ENCODE measurements at places on chromosomes 4 and X.
A peak's percentile ranks its signal among the peaks of the same experiment; 100 is the strongest.

DNA sequence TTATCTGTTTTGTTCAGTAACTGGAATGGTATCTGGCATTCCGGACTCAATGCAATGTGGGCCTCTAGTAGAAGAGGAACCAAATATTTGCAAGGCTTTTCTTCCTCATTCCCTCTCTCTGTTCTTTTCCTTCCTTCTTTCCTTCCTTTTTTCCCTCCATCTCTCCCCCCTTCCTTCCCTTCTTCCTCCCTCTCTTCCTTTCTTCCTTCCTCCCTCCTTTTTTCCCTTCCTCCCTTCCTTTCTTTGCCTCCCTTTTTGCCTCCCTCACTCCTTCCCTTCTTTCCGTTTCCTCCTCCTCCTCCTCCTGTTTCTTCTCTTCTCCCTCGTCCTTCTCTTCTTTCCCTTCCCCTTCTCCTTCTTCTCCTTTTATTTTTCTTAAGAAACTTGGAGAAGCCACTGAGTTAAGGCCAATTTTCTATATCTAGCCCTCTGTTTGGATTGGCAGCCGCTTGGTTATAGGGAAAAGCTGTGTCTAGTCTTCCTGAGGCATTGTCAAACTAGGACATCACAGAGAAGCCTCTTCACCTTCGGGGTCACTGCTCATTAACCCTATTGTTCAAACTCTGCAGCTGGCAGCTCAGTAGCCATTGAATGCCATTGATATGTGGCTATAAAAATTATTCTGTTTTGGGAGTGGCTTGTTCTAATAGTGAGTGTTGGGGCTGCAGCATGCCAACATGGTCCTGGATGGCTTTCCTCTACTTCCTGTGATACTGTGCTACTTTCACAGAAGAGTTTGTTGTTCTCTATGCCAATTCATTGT lies 95.9 kb downstream of the CFAP299 start:
- no peak for DNase-seq

DNA sequence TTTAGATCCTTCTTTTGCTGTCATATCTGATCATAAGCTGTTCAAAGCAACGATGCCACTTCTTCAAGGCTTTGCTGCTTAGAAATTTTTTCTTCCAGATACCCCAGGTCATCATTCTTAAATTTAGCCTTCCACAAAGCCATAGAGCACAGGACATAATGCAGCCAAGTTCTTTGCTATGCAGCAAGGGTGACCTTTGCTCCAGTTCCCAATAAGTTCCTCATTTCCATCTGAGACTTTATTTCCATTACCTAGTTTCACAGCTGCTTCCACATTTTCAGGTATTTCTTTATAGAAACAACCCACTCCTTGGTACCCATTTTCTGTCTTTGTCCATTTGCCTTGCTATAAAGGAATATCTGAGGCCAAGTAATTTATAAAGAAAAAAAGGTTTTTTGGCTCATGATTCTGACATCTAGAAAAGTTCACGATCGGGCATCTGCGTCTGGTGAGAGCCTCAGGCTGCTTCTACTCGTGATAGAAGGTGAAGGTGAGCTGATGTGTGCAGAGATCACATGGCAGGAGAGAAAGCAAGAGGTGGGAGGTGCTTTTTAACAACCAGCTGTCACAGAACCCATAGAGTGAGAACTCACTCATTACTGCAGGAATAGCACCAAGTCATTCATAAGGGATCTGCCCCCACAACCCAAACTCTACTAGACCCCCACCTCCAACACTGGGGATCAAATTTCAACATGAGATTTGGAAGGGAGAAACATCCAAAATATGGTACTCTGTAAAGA lies 11.8 kb upstream of the TASL start:
- no peak for DNase-seq

- no peak for DNase-seq
Measured at GRCh38 chr4:26987191-26987590, 126.5 kb downstream of the STIM2 start.

GRCh38 chr4:69713593-69713992 lies 46.8 kb downstream of the SULT1B1 start:
- no peak for DNase-seq

DNA sequence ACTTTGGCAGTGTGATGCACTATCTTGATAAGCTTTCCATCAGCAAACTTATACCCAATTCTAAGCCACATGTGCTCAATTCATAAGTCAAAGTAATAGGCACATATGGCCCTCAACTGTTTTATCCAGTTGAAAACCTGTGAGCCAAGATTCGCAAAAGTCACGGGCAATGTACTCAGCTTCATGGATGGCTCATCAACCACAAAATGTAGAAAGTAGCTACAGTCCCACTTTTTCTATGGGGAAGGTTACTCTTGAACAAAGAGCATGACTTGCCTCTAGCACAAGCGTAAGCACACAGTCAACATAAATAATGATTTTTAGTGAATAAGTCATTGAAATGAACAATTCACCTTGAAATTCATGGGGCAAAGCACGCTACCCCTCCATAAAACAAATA lies 25.1 kb upstream of the DDX53 start:
- peak; percentile 46 for DNase-seq

Data from PC-3 (cell line).